ENCODE measurements at places on chromosomes 2 and 18.

DNA sequence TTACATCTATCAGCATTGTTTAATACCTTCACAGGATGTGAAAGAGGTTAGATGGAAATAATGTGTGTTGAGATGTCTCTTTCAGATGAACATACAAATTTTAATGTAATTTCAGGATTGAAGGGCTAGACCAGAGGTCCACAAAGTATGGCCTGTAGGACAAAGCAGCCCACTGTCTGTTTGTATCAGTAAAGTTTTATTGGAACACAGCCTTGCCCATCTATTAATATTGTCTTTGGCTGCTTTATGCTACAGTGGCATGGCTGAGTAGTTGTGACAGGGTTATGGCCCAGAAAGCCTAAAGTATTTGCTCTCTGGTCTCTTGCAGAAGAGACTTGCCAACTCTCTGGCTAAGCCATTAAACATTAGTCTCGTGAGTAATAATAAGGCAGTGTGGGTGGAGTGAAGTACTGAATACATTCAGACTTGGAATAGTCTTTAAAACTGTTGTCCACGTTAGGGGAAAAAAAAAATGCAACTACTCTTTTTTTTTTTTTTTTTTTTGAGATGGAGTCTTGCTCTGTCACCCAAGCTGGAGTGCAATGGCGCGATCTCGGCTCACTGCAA, 74.5 kb upstream of the NOSTRIN start:
- no peak for DNase-seq

DNA sequence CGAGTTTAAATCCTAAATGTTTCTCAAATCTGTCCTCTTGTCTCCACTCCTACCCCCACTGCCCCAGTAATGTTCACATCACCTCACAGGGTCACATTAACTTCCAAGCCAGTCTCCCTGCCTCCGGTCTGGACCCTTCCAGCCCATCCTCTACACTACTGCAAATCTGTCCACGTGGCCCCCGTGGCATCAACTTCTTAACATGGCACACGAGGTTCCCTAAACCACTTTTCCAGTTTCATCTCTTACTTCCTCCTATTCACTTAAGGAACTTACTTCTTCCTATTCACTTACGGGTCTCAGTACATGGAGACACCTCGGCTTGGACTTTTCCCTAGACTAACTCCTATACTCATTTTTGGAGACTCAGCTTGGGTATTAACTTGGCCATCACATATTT, 27.0 kb downstream of the MRPL33 start:
- DNase-seq: no peak

GRCh38 chr2:158143703-158144360, 42.2 kb downstream of the UPP2 start:
- no peak for DNase-seq

DNA sequence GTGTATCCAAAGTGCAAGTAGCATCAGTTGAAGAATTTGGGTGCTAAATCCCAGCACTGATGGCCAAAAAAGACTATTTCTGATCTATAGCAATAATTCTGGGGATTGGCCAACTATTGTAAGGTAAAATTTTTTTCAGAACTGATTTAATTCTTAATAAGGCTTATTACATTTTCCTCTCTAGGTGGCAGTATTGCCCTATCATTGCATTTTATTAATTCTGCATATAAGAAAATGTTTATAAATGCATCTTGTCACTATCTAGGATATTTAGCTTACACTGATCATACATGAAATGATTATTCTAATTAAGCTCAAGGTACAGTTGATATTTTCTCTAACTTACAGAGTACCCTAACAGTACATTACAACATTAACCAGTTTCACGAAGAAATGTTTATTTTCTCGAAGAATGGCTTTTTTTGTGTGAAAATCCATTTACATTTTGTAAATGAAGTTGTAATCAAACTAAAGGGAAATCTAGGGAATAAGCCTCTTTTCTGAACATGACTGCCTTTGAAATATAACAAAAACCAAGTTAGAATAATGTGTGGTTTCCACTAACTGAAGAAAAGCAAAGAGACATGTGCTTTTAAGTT, 11.0 kb downstream of the TTN start:
- DNase-seq: peak; percentile 22

DNA sequence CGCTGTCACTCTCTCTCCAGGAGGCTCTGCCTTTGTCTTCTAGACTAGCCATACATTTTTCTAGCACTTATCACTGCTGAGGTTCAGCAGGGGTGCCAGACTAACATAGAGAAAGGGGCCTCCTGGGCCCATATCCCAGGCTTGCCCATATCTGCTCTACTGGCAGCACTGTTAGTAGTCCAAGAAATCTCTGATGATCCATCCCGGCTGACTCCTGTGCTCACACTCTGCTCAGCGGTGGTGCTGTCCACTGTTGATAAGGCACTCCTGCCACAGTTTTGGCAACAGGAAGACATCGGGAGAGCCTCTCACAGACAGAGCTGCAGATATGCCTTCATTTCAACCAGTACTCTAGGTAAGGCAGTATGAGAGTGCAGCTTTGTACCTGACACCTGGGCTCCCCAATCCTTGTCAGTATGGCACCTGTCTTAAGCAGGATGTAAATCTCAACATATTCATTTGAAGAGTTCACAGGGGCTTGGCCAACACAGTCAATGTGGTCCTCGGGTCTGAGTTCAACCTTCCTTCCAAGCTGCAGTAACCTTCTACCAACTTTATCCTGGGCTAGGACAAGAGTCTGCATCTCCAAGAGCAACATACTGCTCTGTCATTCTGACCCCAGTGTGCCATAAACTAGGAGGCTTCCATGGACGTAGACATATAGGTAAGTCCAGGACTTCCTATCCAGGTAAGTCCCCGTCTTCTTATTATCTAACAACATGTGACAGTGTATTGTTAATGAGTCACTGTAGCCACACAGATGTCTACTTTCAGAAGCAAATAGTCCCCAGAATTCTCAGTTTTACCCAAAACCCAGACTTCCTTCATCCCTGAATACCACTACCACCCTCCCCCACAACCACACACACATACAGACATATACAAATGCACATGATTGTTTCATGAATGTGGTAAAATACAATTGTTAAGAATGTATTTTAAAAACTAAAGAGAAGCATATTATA, 16.2 kb downstream of the KLF7 start:
- peak; percentile 47 for DNase-seq

- no peak for DNase-seq
Observed at GRCh38 chr18:42131066-42131929, 176.3 kb downstream of the PIK3C3 start.

DNA sequence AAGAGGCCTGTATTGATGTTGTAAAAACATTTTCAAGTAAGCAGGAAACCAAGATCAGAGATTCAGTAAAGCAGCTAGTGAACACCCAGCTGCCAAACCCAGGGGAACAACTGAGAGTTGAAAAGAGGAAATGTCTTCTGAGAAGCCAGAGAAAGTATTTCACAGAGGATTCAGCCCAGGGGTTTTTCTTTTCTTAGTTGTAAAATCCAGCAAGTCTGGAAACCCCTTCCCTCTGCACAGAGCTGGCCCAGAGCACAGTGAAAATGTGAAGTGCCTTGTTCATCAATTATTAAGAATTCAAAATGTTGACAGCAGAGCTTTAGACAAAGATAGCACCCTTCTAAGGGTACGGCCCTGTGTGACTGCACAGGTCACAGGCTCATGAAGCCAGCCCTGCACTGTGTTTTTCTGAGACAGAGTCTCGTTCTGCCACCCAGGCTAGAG, 28.4 kb downstream of the AFF3 start:
- peak; percentile 6 for DNase-seq

GRCh38 chr2:241185961-241186360, 2.5 kb upstream of the ANO7 start:
- no peak for DNase-seq

Measured in CD4-positive, alpha-beta T cell treated with Interleukin-4 for 4 hours (primary cell).